ENCODE measurements at places on chromosomes 4 and X. TPM values are rescaled to one million over a fixed set of nuclear protein-coding genes. Genes with fewer than 3 reads are reported as not detected.

ADH1C gene
- not detected for total RNA-seq

MCF2 gene
- total RNA-seq: not detected

PRICKLE3 gene
- total RNA-seq: 6.2 TPM

APLN gene
- total RNA-seq: 14.9 TPM

ETDB gene
- total RNA-seq: not detected

RTL9 gene
- under 0.01 TPM for total RNA-seq

Measured in regular cardiac myocyte (primary cell).